ENCODE measurements at places on chromosomes 1 and 21.

DNA sequence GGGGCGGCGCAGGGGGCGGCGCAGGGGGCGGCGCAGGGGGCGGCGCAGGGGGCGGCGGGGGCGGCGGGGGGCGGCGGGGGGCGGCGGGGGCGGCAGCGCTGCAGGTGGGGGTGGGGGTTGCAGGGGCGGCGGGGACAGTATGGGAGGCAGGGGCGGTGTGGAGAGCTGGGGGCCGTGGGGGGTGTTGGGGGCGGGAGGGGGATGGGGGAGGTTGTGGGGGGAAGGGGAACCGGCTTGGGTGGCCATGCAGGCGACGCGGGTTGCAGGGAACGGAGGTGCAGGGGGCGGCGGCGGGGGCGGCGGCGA lies 13.0 kb upstream of the SLC19A1 start:
- DNase-seq: no peak

DNA sequence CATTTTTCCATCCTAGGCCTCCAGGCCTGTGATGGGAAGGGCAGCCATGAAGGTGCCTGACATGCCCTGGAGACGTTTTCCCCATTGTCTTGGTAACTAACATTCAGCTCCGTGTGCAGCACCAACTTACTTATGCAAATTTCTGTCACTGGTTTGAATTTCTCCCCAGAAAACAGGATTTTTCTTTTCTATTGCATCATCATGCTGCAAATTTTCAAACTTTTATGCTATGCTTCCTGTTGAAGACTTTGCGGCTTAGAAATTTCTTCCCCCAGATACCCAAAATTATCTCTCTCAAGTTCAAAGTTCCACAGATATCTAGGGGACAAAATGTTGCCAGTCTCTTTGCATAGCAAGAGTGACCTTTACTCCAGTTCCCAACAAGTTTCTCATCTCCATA lies 25.2 kb upstream of the SELE start:
- DNase-seq: no peak

- no peak for DNase-seq
Observed at GRCh38 chr1:165306543-165307434, 49.7 kb downstream of the LMX1A start.

GRCh38 chr1:29912425-29912824 lies 676.1 kb downstream of the PTPRU start:
- DNase-seq: no peak

GRCh38 chr21:30268608-30269197 lies 14.0 kb downstream of the KRTAP24-1 start:
- no peak for DNase-seq

- DNase-seq: no peak
Observed at GRCh38 chr1:152924191-152924590, 15.8 kb downstream of the IVL start.

DNA sequence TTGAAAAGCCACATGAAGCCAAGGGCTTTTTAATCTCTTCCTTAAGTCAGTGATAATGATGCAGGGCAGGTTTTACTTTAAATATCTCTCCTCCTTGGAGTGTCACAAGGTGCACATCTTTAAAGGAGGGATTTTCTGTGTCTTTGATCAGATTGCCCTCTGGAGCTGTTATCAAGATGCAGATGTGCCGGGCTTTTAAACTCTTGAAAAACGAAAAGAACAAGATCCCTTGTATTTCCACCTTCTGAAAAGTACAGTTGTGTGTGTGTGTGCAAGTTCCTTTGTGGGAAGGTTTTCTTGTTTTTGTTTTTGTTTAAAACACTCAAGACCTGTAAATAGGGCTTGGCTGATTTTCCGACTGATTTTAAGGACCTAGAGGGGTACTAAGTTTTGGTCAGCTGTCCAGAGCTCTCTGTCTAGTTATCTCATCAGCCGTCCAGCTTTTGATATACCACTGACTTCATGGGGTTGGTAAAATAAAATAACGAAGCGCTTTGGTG lies 1.6 kb downstream of the MARK1 start:
- no peak for DNase-seq

DNA sequence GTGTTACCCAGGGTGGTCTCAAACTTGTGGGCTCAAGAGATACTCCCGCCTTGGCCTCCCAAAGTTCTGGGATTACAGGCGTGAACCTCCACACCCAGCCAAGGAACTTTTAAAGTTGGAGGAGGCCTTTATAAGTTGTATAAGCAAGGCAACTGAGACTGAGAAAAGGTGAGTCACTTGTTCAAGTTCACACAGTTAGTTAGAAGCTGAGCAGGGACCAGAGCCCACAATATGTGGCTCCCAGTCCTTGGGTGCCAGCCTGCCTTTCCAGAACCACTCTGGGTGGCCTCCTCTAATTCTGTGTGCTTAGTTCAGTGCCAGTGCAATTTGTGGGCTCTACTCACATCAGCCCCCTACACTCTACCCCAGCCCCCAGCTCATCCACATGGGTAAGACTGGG lies 3.7 kb downstream of the RAB25 start:
- DNase-seq: no peak

GRCh38 chr1:236904892-236905741 lies 99.1 kb downstream of the MT1HL1 start:
- DNase-seq: no peak
